Osteocyte (in vitro differentiated cells): ENCODE measurements at places on chromosomes 2 and 18. TPM values are rescaled to one million over a fixed set of nuclear protein-coding genes. Genes with fewer than 3 reads are reported as not detected.

DNA sequence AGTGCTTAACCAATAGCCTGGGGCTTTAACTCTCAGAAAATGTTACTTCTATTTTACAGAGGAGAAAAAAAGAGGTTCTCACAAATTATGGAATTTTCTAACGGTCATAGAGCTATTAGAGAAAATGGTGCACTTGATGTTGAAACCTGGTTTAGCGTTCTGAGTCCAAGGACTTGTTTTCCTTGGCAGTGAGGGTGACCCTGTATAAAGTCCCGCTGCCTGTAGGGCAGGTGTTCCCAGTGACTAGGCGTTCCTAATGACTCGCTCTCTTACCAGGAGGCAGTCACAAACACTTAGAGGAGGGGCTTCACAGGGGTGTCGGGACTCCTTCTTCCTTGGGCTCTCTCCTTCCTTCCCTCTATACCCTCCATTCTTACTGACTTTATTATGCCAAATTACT lies 175.8 kb downstream of the ACTR3 start:
- DNase-seq: no peak

DNA sequence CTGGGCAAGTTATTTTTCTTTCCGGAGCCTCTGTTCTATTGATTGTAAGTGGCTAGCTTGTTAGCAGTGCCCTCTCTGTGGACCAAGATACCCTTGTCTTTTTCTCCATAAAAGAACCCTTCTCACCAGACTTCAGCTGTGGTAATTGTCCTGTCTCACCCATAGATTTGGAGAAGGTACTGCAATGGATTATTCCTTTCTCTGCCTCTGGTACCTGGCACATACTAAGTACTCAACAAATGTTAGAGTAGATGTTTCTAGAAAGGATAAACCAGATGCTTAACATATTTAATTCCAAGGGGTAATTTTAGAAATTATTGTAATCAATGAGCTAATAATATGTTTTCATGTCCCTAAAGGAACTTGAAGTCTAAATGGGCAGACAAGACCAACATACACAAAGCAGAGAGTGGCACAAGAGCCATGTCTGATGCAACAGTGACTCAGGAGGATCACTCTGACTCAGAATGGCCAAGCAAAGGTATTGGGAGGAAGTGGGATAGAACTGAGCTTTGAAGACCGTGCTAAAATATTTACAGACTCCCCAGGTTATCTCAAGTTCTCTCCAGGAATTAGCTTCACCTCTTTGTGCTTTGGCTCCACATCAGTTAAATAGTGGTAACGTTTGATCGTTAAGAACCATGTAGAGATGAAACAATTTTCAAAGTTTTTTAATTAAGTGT lies 129.7 kb upstream of the OSR1 start:
- no peak for DNase-seq

GRCh38 chr2:70371753-70372152 lies 69.9 kb upstream of the FAM136A start:
- no peak for DNase-seq

DNA sequence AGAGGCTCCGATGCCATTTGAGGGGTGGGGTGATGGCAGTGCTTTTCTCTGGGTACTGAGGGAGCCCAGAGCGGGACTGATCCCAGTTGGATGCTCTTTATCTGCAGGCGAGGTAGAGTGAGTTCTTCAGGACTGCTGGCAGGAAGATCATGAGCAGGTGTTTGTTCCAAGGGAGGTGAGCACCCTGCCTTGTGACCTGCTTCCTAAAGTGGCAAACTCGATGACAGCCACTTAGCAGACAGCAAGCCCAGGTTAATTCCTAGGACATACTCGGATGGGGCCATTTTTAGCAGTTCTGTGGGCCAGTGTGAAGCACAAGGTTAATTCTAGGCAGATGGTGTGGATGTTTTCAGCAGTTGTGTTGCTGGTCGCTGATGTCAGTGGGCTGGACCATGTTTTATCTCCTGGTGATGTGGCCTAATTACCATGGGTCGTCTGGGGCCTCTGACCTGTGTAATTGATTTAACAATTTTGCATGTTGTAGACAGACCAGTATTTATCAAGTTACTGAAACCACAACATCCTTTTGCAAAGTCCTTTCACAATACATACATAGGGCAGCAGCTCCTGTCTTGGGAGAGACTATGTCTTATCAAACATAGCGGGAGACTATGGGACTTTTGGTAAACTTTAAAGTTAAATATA lies 4.9 kb downstream of the FKBP1B start:
- DNase-seq: no peak

- no peak for DNase-seq
These were observed 182.5 kb downstream of the TMX3 start for GRCh38 chr18:68532328-68532885.

DNA sequence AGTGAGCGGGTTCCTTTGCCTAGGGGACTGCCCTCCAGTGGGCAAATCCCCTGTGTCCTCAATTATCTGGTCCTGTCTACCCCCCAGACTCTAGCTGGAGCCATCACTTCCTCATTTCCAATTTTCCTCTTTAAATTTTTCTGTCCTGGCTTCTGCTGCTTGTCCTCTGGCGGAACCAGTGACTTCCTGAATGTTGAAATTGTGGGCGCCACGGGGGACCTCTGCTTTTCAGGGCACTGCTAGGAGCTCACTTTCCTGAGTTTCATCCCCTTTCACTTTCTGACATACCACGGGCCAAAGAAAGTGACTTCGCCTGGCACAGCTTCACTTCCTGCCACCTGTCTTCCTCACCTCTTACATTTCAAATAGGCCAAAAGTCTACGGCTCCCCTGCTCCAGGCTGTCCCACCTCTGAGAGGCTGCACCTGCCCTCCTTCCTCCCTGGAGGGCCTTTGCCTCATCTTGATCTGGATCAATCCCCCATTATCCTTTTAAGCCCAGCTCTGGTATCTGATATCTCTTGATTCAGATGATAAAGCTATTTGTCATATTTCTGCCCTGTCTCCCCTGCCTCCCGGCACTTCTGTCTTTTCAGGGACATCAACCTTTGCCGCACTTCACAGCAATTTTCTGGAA lies 1.4 kb upstream of the MARCO start:
- no peak for DNase-seq

ANKRD53 gene
- 1.9 and 2.7 TPM in 2 replicates for total RNA-seq

- DNase-seq: no peak
These were observed 70.0 kb downstream of the SCG2 start for GRCh38 chr2:223532161-223532560.

- no peak for DNase-seq
These were observed 74.7 kb upstream of the MAP4K3 start for GRCh38 chr2:39511605-39512433.

DNA sequence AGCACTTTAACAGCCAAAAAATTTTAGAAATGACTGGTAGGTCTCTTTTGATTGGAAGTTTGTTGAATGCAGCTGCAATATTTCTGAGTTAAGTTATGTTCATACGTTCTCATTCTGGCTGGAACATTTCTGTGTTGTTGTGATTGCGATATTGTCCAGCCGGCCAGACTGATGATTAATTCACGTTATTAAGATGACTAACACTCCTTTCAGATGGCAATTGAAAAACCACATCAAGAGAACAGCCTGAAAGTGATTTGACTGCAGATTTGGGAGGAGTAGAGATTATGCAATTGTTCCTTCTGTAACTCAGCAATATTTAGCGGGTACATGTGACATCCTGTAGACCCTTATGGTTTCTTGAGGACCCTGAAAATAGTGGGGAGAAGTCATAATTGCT lies 133.7 kb downstream of the FBXO15 start:
- DNase-seq: no peak

- no peak for DNase-seq
These were observed 88.9 kb downstream of the TMEM185B start for GRCh38 chr2:120134263-120134662.

- DNase-seq: peak; percentile 84
These were observed 76.0 kb downstream of the EMX1 start for GRCh38 chr2:72993147-72993932.

DNA sequence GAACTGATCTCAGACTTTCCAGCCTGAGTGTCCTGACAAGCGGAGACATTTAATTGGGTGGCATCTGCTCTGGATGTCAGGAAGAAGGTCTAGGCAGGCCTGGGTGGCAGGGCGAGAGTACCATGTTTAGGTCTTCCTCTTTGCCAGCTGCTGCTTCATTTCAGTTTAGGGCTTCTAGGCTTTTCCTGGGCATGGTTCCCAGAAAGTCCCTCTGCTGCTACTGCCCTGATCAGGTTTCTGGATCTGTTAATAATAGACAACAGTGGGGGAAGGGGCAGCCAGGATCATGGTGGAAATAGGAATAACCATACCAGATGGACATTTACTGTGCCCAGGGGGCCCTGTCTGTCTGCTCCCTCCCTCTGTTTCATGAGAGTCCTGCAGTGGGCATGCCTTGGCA lies 2.3 kb upstream of the PLCD4 start:
- DNase-seq: no peak

GRCh38 chr2:112541315-112542122 lies 746 bp upstream of the POLR1B start:
- peak; percentile 89 for DNase-seq

DNA sequence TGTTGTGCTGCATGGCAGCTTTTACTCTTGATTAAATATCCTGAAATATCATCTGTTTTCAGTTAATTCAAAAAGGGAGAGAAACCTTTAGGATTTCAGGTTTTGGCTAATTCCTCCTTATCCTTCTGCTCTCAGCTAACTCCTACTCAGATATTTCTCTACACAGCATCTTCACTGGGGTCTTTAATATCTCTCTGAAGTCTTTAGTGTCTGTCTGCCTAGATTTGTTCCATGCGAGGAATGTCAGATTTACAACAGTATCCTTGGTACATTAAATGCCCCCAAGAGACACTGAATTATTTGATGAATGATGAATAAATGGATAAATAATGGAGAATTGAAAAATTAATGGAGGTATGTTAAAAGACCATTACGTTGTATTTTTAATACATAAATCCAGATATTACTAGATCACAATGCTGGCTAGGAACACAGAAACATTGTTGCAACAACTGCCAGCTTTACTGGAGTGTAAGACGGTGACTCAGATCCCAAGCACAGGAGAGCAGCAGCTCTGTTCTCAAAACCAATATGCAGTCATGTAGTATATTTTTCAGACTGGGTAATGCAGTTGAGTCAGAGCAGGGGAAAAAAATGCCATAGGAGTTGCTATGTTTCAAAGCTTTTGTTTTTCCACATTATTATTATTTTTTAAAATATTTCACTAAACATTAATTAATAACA lies 388.0 kb upstream of the SYT4 start:
- DNase-seq: no peak

GRCh38 chr2:171615069-171615468 lies 72.2 kb upstream of the DYNC1I2 start:
- no peak for DNase-seq
